Right renal cortex interstitium (tissue), 3 donors: ENCODE measurements at places on chromosomes 2 and 18. TPM values are rescaled to one million over a fixed set of nuclear protein-coding genes. Genes with fewer than 3 reads are reported as not detected.

The FEV gene
- polyA plus RNA-seq: 0.07 TPM

The CDH20 gene
- 3.3 TPM for polyA plus RNA-seq

The COL6A3 gene
- 239 TPM for polyA plus RNA-seq

The RNF125 gene
- 2.3 TPM for polyA plus RNA-seq

The HAUS1 gene
- polyA plus RNA-seq: 57.3 TPM

The YIPF4 gene
- 67.2 TPM for polyA plus RNA-seq

The AAK1 gene
- polyA plus RNA-seq: 18.0 TPM

The ANKRD62 gene
- polyA plus RNA-seq: 0.03 TPM

The CCDC85A gene
- 1.8 TPM for polyA plus RNA-seq

The SATB2 gene
- 12.8 TPM for polyA plus RNA-seq

DNA sequence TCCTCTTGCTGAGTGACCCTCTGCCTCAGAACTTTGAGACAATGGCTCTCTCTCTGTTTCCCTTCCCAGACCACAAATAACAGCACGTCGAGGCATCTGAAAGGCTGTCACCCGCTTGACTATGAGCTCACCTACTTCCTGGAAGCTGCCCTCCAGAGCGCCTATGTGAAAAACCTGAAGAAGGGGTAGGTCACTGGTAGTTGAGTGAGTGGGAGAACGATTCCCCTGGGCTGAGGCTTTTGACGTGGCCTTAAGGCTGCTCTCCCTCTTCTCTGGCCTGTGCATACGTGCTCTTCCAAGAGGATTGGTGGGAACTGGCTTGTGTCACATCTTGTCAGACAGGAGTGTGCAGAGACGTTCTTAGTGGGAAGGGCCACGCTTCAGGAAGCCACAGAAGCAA, 63.1 kb upstream of the MCFD2 start:
- no peak for DNase-seq

GRCh38 chr2:238928520-238929241, 80.8 kb downstream of the TWIST2 start:
- no peak for DNase-seq

DNA sequence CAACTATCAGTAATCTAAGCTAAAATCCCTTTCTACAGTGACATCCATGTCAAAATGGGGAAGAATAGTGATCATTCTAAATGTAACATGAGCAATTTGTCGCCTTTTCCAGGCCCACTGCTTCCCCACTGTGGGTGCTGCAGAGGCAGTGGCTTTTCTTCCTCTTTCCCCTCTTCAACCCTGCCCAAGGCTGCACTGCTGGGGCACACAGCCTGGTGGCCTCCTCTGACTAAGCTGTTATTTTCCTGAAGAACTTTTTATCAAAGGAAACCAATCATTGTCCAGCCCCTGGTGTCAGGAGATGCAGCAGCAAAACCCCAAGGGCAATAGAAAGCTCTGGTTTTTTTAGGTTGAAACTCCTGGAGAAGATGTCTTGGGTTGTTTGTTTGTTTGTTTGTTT, 117.6 kb upstream of the KLF7 start:
- DNase-seq: no peak

DNA sequence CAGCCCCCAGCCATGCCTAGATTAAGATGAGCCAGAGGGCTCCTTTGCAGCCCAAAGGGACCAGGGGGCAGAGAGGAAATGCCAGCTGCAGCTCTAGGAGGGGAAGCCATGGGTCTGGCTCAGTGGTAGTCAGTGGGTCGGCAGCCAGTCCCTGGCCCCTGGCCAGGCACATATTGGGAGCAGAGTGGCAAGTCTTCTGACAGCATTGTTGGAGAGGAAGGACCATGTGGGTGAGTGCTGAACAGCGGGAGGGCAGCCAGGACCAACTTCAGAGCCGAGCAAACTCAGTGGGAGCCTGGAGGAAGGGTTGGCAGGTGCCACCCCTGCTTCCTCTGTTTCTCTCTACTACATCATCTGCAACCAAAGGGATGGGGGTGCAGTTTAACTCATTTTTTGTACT, 140.5 kb upstream of the PELI1 start:
- no peak for DNase-seq

- DNase-seq: no peak
These were observed 659 bp downstream of the ZNF142 start for GRCh38 chr2:218658671-218659257.

DNA sequence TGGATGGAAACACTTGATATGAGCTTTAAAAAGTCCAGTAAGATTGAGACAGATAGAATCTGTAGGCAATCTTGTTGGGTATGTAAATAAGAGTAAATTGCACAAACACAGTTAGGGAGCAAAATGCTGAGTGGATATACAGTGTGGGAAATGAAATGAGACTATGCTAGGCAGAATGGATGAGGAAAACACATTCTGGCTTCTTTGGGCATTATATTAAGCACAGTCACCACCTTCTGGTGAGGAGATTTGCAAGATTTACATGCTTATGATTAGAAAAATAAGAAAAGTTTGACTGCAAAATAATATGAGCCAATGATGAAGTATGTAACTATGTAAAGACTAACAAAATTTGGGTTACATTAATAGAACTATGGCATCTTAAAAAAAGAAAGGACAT, 2165.0 kb upstream of the CELF4 start:
- DNase-seq: no peak

- DNase-seq: peak; percentile 8
These were observed 60.0 kb upstream of the AGAP1 start for GRCh38 chr2:235433860-235434259.

- no peak for DNase-seq
These were observed 127.9 kb downstream of the PIEZO2 start for GRCh38 chr18:11021477-11021876.

DNA sequence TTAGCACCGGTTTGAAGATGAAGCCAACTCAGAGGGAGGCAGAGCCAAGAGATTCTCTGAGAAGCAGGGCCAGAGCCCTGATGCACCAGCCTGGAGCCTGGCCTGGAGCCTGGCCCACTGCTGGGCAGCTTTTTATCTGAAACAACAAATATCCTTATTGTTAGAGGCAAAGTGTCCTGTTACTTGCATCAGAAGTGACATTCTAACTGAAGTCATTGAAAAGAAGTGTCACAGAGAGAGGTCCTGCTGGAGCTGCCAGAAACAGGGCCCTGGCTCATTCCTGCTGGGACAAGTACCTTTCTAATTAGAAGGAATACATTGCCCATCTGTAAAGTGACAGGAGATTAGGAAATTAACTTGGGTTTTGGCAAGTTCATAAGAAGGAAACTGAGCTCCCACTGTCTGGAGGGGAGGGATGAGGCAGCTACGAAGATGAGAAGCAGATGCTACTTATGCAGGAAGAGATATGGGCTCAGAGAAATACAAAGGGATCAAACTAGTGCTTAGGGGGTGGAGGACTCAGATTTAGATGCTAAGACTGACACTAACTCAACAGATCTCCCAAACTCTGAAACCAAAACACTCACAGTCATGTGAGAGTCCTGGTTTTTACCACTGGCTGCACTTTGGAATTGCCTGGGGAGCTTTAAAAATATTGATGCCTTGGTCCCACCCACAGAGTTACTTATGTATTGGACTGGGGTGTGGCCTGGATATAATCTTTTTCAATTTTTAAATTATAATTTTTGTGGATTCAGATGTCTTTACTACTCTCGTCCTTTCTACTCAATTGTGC, 11.0 kb upstream of the HK2 start:
- no peak for DNase-seq

DNA sequence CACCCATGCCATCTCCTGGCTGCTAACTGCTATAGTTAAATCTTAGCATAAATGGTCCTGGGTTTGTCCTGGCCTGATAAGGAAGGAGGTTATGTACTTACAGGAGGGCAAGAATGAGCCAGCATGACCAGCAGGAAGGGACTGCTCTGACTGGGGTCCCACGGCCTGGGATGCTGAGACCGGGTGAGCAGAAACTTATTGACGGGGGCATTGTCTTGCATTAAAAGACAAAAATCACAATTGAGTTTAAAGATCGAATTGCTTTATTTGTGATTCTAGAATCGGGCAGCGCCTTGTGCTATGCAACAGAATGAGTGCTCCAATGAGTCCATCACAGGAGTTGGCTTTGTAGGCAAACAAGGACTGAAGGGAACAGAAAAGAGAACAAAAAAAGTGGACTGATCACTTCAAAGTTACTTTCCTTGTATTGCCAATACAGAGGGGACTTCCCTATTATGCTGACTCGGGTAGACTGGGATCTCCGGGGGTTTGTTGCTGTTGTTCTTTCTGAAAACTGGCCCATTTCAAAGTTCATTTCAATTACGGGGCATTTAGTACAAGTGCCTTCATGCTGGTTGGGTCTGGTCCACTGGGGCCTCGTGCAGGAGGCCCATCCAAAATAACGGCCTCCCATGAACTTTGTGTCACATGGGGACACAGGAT, 87.1 kb upstream of the SLC66A3 start:
- no peak for DNase-seq

- peak; percentile 63 for DNase-seq
These were observed 1.2 kb downstream of the YPEL5 start for GRCh38 chr2:30147715-30148610.

DNA sequence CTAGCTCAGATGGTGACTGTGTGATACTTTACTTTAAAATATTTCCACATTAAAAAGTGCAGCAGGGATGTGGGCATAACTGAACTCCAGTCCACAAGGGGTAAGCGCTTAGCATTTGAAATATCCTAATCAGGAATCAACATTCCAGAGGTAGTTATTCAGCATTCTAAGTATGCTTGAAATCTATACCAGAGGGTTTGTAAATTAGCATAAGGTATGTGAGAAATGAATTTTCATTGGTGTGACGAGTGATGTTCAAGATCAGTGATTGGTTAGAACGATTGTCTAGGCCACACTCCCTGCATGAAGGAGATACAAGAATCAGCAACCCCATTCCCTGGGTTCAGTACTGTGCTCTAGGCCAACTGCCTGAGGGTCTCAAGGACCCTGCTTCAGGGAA, 42.6 kb downstream of the MAPK4 start:
- DNase-seq: no peak

DNA sequence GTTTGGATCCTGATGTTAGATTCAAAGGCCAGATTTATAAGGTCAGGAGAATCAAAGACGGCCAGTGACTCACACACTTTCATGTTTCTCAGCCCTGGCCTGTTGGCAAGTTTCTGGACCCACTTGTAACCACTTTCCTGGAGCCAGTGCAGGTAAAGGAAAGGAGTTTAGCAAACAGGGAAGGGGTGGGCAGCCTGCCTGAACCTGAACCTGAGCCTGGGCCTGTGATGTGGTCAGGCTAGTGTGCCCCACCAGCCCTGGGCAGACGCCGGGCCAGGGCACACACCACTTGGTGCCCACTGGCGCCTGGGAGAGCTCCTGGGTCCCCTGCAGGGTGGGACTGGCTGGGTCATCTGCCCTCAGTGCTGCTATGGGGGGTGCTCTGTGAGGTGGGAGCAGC, 100.5 kb upstream of the SPRED2 start:
- no peak for DNase-seq

GRCh38 chr2:564471-565181, 112.6 kb downstream of the TMEM18 start:
- DNase-seq: no peak

GRCh38 chr2:99680946-99681345, 191.1 kb upstream of the REV1 start:
- no peak for DNase-seq

DNA sequence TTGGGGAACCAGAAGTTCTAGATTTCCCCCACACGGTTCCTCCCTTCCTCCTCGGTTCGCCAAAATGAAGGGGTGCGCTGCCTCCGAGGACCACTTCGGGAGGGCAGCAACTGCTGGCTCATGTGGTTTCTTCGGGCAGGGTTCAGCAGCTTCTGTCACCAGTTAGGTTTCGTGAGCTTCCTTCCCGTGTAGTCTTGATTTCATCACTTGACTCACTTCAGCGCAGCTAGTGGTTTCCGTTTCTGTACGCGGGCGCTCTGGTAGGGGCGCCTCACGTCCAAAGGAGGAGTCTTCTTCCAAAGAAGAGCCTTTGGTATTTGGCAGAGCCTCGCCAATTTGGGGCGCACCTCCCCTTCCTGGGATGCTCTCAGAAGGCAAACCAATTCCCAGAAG, 485 bp upstream of the GALNT3 start:
- DNase-seq: no peak

DNA sequence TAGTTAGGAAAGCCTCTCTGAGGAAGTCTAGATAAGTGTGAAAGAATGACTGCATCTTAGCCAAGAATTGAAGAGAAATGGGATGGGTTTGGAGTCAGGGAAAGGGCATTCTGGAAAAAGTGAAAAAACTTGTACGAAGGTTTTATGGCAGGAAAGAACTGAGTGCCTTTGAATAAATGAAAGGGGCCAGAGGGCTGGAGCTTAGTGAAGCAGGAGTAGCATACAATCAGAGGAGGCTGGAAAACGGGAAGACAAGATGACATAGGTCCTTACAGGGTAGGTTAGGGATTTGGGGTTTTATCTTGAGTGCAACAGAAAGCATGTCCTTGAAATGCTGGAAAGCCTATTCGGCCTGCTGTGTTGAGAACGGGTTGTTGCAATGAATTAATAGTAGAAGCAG, 152.6 kb upstream of the RND3 start:
- no peak for DNase-seq

GRCh38 chr2:33929467-33929866, 330.4 kb upstream of the FAM98A start:
- no peak for DNase-seq

- no peak for DNase-seq
These were observed 158.3 kb downstream of the ZFP36L2 start for GRCh38 chr2:43068041-43068533.

GRCh38 chr2:63497576-63497975, 90.7 kb downstream of the WDPCP start:
- DNase-seq: no peak

DNA sequence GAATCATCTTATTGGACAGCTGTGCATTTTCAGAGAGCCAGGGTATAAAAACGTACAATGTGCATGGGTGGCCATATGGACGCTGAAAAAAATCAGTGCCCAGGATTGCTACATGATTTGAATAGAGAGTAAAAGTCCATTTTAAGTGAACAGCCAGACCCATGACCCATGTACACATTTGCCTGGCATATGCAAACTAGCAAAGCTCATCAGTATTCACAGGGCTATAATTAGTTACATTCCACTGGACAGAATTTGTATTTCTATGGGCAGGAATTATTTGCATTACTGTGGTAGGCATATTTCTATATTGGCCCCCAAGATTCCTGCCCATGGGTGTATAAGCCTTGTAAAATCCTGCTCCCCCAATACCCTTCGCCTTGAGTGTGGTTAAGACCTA, 78.8 kb downstream of the PTH2R start:
- no peak for DNase-seq

- no peak for DNase-seq
These were observed 5.1 kb downstream of the SERPINB8 start for GRCh38 chr18:63974991-63975390.

DNA sequence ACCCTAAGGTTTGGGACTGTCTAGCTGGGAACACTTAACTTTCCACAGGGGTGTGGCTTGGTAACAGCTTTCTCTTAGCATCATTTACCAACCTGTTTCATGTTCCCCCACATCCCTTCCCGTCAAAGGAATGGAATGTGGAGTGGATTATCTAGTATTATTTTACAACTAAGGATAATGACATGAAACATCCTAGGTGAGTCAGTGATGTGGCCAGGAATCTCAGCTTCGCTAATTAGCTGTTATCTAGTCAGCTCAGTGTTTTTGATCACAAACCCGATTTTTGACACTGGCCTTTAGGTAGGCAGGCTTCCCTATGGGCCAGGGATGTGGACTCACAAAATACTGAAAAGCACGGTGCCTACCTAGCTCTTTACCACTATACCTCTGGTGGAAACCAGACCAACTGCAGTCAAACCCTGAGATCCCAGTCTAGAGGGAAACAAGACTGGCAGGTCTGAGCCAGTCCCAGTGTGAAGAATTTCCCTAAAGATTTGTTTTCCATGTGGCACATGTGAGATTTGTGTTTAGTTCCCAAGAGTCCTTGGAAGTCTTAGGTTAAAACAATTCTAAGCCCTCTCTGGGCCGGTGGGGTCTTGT, 2.8 kb upstream of the NRP2 start:
- DNase-seq: no peak
